ENCODE measurements at places on chromosomes 3 and 15.

DNA sequence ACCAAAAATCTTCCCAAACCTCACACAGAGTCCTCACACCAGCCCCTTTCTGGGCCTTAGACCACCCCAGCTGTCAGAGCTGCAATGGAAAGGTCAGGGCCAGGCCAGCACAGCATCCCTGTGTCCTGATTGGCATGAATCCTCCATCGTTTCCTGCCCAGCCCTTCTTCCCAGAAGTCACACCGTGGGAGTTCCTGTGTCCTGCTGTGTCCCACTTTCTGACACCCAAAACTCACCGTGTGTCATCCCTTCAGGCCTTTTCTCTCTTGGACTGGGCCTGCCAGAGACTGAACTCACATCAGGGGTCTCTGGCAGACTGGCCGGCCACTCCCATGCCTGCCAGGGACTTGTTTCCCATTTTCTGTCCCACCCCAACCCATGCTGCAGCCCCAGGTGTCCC, 32.5 kb upstream of the CHRNB4 start:
- H3K27ac ChIP-seq, result no peak overlapping the region
- H3K27me3 ChIP-seq, result peaks cover under 1% of the 10 kb centered on the region
- H3K36me3 ChIP-seq, result no peaks in the 10 kb centered on the region

GRCh38 chr3:126883241-126883640, 99.7 kb upstream of the PLXNA1 start:
- no peaks in the 10 kb centered on the region for H3K36me3 ChIP-seq
- peaks cover 2% of the 10 kb centered on the region for H3K4me1 ChIP-seq
- no peak for DNase-seq
- no peaks in the 10 kb centered on the region for H3K27me3 ChIP-seq
- no peak overlapping the region for H3K4me3 ChIP-seq

DNA sequence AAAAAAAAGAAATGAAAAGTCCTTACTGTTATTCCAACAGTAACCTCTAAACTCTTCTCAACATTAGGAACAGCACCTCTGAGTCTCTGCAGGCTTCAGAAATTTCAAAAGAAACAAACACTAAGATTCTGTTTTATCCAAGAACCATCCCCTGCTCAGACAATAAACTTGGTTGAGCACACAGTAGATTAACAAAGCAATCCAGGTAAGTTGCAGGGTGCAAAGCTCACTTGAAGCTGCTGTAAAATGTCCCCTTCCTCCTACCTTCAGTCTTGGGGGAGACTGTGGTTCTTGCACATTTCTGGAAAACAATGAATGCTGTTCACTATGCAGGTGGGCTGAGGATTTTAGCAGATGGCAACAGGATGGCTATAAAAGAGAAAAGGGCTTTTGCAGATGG, 484.1 kb downstream of the IGSF11 start:
- no peak for DNase-seq
- no peaks in the 10 kb centered on the region for H3K4me1 ChIP-seq
- H3K27me3 ChIP-seq, result no peaks in the 10 kb centered on the region

GRCh38 chr15:36802861-36803531, 223.6 kb downstream of the CDIN1 start:
- H3K36me3 ChIP-seq, result no peaks in the 10 kb centered on the region
- no peak for DNase-seq
- H3K4me1 ChIP-seq, result no peaks in the 10 kb centered on the region
- H3K27ac ChIP-seq, result no peak overlapping the region

DNA sequence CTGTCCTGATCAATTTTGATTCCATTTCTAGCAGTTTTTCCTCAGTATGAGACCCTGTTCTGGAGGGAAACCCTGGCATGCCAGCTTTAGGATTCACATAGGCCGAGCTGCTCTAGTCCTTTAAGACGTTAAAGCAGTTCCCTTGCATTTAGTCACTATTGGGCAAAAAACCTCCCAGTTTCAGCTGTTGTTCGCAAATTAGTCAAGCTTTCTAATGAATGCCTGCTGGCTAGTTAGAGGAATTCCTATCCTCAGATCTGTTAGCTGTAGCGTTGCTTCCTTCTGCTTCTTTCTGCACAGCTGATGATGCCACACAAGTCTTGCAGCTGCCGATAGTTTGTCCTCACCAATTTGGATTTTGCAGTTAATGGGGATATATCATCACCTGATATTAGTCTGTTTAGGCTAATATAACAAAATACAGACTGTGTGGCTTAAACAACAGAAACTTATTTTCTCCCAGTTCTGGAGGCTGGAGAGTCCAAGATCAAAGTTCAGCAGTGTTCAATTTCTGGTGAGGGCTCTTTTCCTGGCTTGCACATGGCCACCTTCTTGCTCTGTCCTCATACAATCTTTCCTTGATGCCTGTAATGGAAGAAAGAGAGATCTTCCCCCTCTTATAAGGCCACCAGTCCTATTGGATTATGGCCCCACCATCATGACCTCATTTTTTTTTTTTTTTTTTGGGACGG, 7.5 kb upstream of the UBL7 start:
- no peak for DNase-seq
- no peak overlapping the region for H3K27ac ChIP-seq
- peaks cover 23% of the 10 kb centered on the region for H3K4me1 ChIP-seq
- no peak overlapping the region for H3K4me3 ChIP-seq
- peaks cover 34% of the 10 kb centered on the region for H3K36me3 ChIP-seq

- no peak overlapping the region for H3K27ac ChIP-seq
- DNase-seq, result no peak
- no peaks in the 10 kb centered on the region for H3K27me3 ChIP-seq
Measured at GRCh38 chr3:67686069-67686468, 31.7 kb upstream of the SUCLG2 start.

GRCh38 chr15:39884351-39884750, 35.7 kb downstream of the GPR176 start:
- DNase-seq, result no peak
- H3K27me3 ChIP-seq, result peaks cover 30% of the 10 kb centered on the region
- no peaks in the 10 kb centered on the region for H3K36me3 ChIP-seq
- no peak overlapping the region for H3K27ac ChIP-seq
- H3K4me1 ChIP-seq, result no peaks in the 10 kb centered on the region
- no peak overlapping the region for H3K4me3 ChIP-seq

All from activated CD8-positive, alpha-beta memory T cell treated with anti-CD3 and anti-CD28 coated beads, Interleukin-2, amount 10 ng/mL, durations not matched to agents 7 days and 5 days (primary cell).